ENCODE measurements at places on chromosomes 5 and 9.

DNA sequence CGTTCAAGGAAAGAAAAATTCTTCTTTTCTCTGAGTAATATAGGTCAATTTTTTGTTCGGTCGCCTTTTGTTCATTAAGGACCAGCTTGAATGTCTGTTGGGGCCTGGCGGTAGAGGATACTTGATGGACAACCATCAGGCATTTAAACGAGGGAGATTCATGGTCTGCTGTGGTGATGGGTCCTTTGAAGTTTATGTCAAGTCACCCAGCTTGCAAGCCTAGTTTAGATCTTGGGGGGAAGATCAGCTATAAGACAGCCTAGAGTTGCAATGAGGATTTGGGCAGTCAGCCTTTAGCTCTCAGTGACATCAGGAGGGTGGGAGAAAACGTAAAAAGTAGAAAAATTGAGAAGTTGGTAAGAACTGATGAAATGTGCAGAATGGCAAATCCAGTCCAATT is 80.2 kb upstream of the SPRY4 start:
- no peak for DNase-seq

DNA sequence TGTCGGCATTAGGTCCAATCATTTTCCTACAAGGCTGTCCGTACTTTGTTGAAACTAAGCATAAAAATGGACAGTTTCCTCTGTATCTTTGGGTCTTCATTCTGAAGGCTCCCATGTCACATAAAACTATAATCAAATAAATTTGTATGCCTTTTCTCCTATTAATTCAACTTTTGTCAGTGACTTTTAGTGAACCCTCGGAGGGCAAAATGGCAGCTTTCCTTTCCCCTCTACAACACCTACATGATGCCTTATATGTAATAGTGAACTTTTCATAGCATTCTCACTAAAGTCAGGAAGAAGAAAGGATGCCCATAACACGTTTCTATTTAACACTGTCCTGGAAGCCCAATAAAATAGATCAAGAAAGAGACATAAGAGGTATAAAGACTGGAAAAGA is 5.1 kb upstream of the AGXT2 start:
- DNase-seq: no peak

DNA sequence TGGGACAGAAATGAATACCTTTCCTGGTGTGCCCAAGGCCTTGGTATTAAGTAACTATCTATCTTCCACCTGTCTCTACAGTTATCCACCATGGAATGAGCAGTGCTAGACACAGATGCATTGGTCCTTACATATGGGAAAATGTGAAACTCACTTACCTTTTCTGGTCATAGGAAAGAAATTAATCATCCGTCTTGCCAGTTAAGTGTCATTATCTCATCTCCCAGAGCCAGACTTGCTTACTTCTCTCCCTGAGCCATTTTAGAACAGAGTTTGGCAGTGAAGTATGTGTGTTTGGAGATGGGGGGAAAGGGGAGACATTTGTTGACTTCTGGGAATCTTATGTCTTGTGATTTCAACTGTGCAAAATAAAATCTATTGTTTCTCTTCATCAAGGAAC is 1211.0 kb upstream of the CDH6 start:
- no peak for DNase-seq

DNA sequence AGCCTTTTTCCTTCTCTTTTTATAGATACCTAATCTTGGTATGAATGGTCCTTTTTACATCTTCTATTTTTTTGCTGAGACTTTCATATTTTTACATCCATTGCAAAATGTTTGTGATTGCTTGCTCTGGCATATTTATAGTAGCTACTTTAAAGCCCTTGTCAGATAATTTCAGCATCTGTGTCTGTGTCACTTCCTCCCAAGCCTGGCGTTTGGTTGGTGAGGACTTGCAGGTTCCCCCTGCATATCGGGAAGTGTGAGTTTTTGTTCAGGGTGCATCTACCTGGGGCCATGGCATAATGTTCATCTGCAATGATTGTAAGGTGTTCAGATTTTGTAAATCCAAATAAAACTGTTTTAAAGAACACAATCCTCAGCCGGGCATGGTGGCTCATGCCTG is 8.9 kb downstream of the FBXW5 start:
- no peak for DNase-seq

- no peak for DNase-seq
Measured at GRCh38 chr5:43137326-43137725, 16.6 kb downstream of the ZNF131 start.

DNA sequence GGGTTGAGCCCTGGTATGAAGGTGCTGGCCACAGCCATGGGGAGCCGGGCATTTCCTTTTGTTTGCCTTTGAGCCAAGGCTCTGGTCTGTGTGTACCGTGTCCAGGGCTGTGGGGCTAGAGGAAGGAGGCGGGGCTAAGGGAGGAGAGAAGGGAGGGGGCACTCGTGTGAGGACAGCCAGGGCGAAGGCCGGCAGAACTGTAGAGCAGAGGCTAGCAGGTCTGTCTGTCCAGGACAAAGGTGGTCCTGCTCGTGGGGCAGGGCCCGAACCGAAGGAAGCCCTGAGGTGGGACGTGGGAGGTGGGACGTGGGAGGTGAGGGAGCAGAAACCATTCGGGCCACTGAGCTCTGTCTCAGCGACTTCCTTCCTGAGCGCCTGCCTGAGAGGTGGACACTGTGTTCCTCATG is 41.3 kb upstream of the TESK1 start:
- DNase-seq: no peak

GRCh38 chr9:8660383-8660782 is 860.8 kb upstream of the DMAC1 start:
- peak; percentile 76 for DNase-seq

DNA sequence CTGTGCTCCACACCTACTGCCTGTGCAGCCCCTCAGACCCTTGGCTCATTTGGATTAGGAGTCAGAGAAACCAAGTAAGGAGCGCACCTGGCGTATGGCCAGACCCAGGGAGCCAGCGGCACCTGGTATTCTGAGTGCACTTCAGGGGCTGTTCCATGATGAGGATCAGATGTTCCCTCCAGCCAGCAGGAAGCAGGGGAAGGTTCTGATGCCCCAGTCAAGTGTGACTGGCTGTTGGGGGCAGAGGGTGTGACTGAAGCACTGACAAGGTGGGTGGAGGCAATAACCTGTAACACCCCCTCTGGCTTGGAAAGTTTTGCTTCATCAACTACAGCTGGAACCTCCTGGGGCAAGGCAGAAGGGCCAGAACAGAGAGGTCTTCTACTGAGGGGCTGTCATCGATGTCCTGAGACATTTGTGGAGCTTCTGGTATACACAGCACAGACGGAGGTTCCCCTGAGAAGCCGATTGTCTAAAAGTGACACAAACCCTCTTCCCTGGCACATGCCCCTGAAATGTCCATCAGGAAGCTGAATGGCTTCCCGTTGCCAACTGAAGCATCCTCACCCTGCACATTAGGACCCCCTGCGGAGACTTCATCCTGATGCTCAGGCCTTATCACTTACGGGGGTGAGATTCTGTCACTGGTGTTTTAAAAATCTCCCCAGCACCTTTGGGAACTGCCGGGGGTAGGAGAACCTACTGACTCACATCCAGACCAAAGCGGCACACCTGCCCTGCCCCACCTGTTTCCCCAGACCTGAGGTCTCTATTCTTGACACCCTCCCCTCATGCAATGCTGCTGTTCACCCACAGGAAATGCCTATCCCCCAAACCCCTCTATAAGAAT is 21.1 kb downstream of the TRAF1 start:
- DNase-seq: no peak

- peak; percentile 58 for DNase-seq
Measured at GRCh38 chr5:3891113-3891512, 295.5 kb downstream of the IRX1 start.

GRCh38 chr9:91116211-91116610 is 245.5 kb downstream of the AUH start:
- DNase-seq: no peak

GRCh38 chr5:177366528-177367322 is 9.0 kb downstream of the RGS14 start:
- DNase-seq: no peak

- no peak for DNase-seq
Measured at GRCh38 chr9:134039386-134040175, 14.3 kb downstream of the BRD3OS start.

GRCh38 chr5:133196441-133197085 is 144.8 kb downstream of the HSPA4 start:
- no peak for DNase-seq

DNA sequence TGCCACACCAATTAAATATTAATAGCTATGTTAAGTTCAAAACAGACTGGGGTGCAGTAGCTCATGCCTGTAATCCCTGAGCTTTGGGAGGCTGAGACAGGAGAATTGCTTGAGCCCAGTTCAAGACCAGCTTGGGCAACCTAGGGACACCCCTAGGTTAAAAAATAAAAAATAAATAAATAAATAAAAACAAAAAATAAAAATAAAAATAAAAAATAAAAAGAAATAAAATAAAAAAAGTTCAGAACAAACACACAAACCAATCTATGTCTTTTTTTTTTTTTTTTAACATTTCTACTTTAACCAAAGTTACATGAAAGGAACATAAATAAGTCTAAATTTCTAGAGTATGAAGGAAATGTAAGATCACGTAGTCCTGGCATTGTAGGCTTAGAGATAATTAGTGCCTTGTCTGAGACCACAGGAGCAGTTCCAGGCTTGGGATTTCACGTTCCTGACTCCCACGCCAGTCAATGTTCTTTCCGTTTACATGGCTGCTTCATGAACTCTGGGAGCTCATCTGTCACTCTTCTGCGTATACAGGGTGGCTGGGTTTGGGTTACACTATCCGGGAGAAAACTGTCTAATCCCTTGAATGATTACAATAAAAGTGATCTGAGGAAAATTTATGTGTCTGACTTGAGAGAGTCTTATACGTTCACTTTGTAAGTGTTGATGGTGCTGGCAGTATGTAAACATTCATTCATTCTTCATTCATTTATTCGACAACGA is 85.2 kb downstream of the KIAA1958 start:
- no peak for DNase-seq

GRCh38 chr9:8429157-8429556 is 629.6 kb upstream of the DMAC1 start:
- no peak for DNase-seq

- DNase-seq: no peak
Measured at GRCh38 chr9:10112798-10113197, 500.0 kb downstream of the PTPRD start.

DNA sequence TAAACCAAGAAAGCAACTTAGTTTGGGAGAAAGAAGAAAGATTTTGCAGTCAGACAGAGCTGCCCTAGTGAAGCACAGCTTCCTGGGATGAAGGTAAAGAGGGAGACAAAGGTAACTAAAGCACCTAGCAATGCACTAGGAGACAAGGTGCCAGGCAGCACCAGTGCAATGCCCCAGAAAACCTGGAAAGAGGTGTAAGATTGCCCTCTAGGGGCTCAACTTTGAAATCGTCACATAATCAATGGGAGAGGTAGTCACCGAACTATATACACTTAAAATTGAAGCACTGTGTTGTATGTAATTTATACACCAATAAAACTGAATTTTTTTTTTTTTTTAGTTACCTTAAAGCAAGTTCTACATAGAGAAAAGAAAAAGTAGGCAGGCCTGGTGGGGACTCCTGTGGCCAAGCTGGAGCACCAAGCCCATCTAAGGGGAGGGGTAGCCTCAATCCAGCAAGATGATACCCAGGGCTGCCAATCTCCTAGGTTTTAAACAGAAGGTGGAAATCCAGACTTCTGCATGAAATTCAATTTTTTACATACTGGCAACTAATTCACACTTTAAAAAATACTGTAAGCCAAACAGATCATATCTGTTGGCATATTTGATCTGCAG is 48.2 kb downstream of the CDK5RAP2 start:
- peak; percentile 37 for DNase-seq

DNA sequence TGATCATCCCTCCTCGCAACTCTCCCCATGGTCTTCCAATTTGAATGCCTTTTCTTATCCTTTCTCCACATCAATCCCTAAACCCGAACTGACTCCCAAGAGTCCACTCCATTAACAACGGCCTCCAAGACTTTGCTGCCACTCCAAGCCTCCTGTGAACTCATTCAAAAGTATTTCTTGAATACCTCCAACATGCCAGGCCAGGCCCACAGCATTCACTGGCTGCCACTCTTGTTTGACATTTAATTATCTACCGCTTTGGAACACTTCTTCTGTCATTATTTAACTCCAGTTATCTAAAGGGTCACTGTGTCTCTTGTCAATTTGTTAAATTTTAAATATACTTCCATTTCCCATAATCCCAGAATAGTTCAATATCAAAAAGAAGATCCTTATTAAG is 378.9 kb downstream of the EFNA5 start:
- no peak for DNase-seq

DNA sequence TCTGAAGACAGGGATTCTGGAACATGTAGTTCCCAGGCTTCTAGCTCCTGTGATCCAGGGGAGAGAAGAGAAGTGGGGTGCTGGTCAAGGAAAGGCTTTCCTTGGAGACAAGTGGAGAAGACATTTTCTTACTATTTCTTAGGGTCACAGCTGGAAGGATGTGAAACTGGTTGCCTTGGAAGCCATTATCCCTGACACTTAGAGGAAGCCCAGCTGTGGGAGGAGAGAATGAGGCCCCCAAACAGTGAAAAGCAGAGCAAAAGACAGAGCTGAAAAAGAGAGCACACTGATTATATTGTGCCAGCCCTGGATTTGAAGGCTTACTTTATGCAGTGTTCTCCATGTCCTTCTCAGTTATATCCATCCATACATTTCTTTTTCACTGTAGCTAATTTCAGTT is 17.5 kb upstream of the SHB start:
- no peak for DNase-seq

- no peak for DNase-seq
Measured at GRCh38 chr9:111937301-111937700, 40.7 kb downstream of the UGCG start.

Measured in NB4 (cell line).